ENCODE measurements at places on chromosomes 11 and 22. TPM values are rescaled to one million over a fixed set of nuclear protein-coding genes. Genes with fewer than 3 reads are reported as not detected.

The OR8A1 gene
- not detected for total RNA-seq

The SPDYC gene
- not detected for total RNA-seq

The ADAMTS8 gene
- total RNA-seq, result not detected

The DBX1 gene
- total RNA-seq, result not detected

The OR6T1 gene
- not detected for total RNA-seq

The GDPD5 gene
- total RNA-seq, result 9.5 TPM

The WNT7B gene
- 0.64 TPM for total RNA-seq

The KRTAP5-11 gene
- total RNA-seq, result not detected

The OR10A3 gene
- total RNA-seq, result under 0.01 TPM

The SYCE3 gene
- not detected for total RNA-seq

The APOL6 gene
- 33.8 TPM for total RNA-seq

The TBRG1 gene
- 24.2 TPM for total RNA-seq

The TSSK2 gene
- not detected for total RNA-seq

The RASSF10 gene
- total RNA-seq, result not detected

The ANKRD42 gene
- total RNA-seq, result 6.4 TPM

The CHKB gene
- 18.1 TPM for total RNA-seq

The PATE4 gene
- total RNA-seq, result not detected

The OR52N4 gene
- total RNA-seq, result not detected

The ZDHHC5 gene
- total RNA-seq, result 39.0 TPM

The AQP11 gene
- 1.6 TPM for total RNA-seq

The PIH1D2 gene
- total RNA-seq, result 2.6 TPM

The OR8B2 gene
- total RNA-seq, result not detected

The OR51I1 gene
- not detected for total RNA-seq

The LMO1 gene
- total RNA-seq, result not detected

The CHRM4 gene
- not detected for total RNA-seq

The GRAP2 gene
- total RNA-seq, result under 0.01 TPM

The BDNF gene
- 20.6 TPM for total RNA-seq

The FGF3 gene
- total RNA-seq, result not detected

The RNF26 gene
- total RNA-seq, result 5.8 TPM

The LINC01488 gene
- total RNA-seq, result not detected

The GNAZ gene
- 1.3 TPM for total RNA-seq

The FOSL1 gene
- 18.0 TPM for total RNA-seq
